Activated T-helper 1 cell treated with anti-CD3 and anti-CD28 coated beads, Interleukin-12 subunit alpha, Interleukin-12 subunit beta, Interleukin-2, Interleukin-4 antibody, amounts not matched to agents 30 ng/mL and 10 ng/mL and 1 ng/mL, durations not matched to agents 14 hours and 24 hours and 36 hours (primary cell): ENCODE measurements at places on chromosomes 3 and 15.

DNA sequence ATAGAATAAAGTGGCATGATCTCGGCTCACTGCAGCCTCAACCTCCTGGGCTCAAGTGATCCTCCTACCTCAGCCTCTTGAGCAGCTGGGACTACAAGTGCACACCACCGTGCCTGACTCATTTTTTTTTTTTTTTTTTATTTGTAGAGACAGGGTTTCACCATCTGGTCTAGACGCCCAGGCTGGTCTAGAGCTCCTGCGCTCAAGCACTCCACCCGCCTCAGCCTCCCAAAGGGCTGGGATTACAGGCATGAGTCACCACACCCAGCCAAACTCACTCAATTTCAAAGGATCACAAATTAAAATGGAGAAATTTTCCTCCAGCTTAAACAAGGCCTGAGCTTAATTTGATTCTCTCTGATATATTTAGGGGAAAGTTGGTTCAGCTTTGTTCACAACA, 27.3 kb upstream of the NMB start:
- no peak overlapping the region for H3K27ac ChIP-seq
- H3K27me3 ChIP-seq: no peaks in the 10 kb centered on the region
- H3K4me3 ChIP-seq: no peak overlapping the region
- DNase-seq: no peak
- peaks cover 40% of the 10 kb centered on the region for H3K36me3 ChIP-seq
- peaks cover 11% of the 10 kb centered on the region for H3K4me1 ChIP-seq

DNA sequence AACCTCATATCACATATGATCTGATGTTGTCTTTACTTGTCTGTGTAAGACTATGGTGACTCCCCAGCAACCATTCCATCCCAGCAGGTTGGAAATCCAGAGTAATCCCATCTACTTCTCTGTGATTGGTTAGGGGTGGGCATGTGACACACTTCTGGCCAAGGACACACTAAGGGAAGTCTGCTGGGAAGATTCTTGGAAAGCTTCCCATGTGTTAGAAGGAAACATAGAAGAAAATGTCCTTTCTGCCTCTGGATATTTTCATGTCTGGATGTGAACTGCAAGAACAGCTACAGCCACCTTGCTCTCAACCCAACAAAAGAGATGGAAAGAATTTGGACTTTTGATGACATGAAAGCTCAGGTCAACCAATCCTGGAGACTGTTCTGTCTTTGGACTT, 2.6 kb upstream of the UBE2Q2 start:
- H3K27ac ChIP-seq: no peak overlapping the region
- H3K4me1 ChIP-seq: peaks cover 31% of the 10 kb centered on the region
- peaks cover 13% of the 10 kb centered on the region for H3K27me3 ChIP-seq
- H3K4me3 ChIP-seq: no peak overlapping the region

- H3K36me3 ChIP-seq: no peaks in the 10 kb centered on the region
- no peaks in the 10 kb centered on the region for H3K4me1 ChIP-seq
- no peak overlapping the region for H3K27ac ChIP-seq
- no peaks in the 10 kb centered on the region for H3K27me3 ChIP-seq
Measured at GRCh38 chr15:98195796-98196195, 235.3 kb downstream of the ARRDC4 start.

- no peak overlapping the region for H3K4me3 ChIP-seq
- no peak overlapping the region for H3K27ac ChIP-seq
- no peaks in the 10 kb centered on the region for H3K36me3 ChIP-seq
- H3K4me1 ChIP-seq: peaks cover 15% of the 10 kb centered on the region
- no peak for DNase-seq
- H3K27me3 ChIP-seq: no peaks in the 10 kb centered on the region
Measured at GRCh38 chr3:41848753-41849574, 112.9 kb downstream of the ULK4 start.

DNA sequence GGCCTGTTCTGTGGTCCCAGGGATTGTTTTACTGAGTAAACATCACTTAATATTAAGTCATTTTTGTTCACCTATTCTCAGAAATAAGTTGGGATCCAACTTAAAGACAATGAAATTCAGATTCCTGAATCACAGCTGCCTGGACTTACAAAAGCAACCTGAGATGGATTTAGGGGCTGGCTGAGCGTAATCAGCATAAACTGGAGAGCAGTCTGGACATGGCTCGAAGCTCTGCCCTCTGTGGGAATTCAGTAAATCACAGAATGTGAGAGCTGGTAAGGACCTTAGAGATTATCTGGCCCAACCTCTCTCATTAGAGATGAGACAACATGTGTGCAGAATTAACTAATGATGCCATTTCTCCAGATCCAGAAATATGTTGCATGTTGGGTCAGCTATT, 23.7 kb downstream of the CCDC80 start:
- H3K36me3 ChIP-seq: peaks cover 2% of the 10 kb centered on the region
- no peak overlapping the region for H3K27ac ChIP-seq
- no peak for DNase-seq
- H3K4me1 ChIP-seq: peaks cover 14% of the 10 kb centered on the region
- peaks cover 1% of the 10 kb centered on the region for H3K27me3 ChIP-seq

- H3K4me3 ChIP-seq: no peak overlapping the region
- H3K36me3 ChIP-seq: no peaks in the 10 kb centered on the region
- peaks cover 13% of the 10 kb centered on the region for H3K27me3 ChIP-seq
- DNase-seq: no peak
- H3K4me1 ChIP-seq: peaks cover 25% of the 10 kb centered on the region
Measured at GRCh38 chr3:10599444-10599843, 94.1 kb upstream of the ATP2B2 start.

- H3K4me3 ChIP-seq: no peak overlapping the region
- H3K36me3 ChIP-seq: no peaks in the 10 kb centered on the region
- no peaks in the 10 kb centered on the region for H3K4me1 ChIP-seq
- no peak overlapping the region for H3K27ac ChIP-seq
Measured at GRCh38 chr3:123302961-123303360, 101.2 kb downstream of the SEC22A start.

- H3K27me3 ChIP-seq: peaks cover 7% of the 10 kb centered on the region
- H3K4me3 ChIP-seq: no peak overlapping the region
- no peaks in the 10 kb centered on the region for H3K4me1 ChIP-seq
- H3K36me3 ChIP-seq: no peaks in the 10 kb centered on the region
- no peak for DNase-seq
Measured at GRCh38 chr15:92448370-92448769, 54.7 kb downstream of the ST8SIA2 start.

DNA sequence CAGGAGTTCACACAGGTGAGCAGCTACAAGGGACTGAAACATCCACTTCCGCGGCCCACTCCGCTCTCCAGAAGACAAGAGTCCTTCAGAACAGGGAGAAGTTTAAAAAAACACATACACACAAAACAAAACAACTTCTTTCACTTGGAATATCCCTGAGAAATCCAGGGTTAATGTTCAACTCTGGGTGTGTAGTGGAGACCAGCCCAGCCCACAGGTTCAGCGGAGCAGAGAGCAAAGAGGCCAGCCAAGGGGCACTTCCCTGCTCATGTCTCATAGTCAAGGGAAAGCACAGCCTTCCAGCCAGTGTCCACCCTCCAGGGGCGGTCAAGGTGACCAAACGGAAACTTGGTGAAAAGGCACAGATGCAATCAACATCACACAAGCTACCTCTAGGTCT, 41.6 kb downstream of the WNT5A start:
- H3K4me1 ChIP-seq: no peaks in the 10 kb centered on the region
- no peak for DNase-seq
- H3K36me3 ChIP-seq: no peaks in the 10 kb centered on the region

GRCh38 chr3:49629866-49630265, 44.3 kb upstream of the APEH start:
- H3K27me3 ChIP-seq: peaks cover 4% of the 10 kb centered on the region
- no peak overlapping the region for H3K27ac ChIP-seq
- H3K4me3 ChIP-seq: no peak overlapping the region
- H3K4me1 ChIP-seq: peaks cover 17% of the 10 kb centered on the region

GRCh38 chr15:85704066-85704465, 90.7 kb downstream of the KLHL25 start:
- peak overlapping the region; percentile 93 for H3K27ac ChIP-seq
- peaks cover 24% of the 10 kb centered on the region for H3K36me3 ChIP-seq
- peak overlapping the region; percentile 73 for H3K4me3 ChIP-seq
- H3K27me3 ChIP-seq: no peaks in the 10 kb centered on the region

GRCh38 chr3:124413989-124414598, 316.2 kb upstream of the UMPS start:
- DNase-seq: no peak
- H3K27ac ChIP-seq: no peak overlapping the region
- no peaks in the 10 kb centered on the region for H3K36me3 ChIP-seq
- no peaks in the 10 kb centered on the region for H3K4me1 ChIP-seq
- H3K27me3 ChIP-seq: no peaks in the 10 kb centered on the region
- H3K4me3 ChIP-seq: no peak overlapping the region
